ENCODE measurements at places on chromosomes 1 and 21. TPM values are rescaled to one million over a fixed set of nuclear protein-coding genes. Genes with fewer than 3 reads are reported as not detected.

The MROH9 gene
- not detected for total RNA-seq

The KCNE2 gene
- total RNA-seq, result not detected

The PCSK9 gene
- not detected for total RNA-seq

The AMY1B gene
- not detected for total RNA-seq

The RBP7 gene
- total RNA-seq, result not detected

The S100B gene
- not detected for total RNA-seq

GRCh38 chr1:56483104-56483503 is 96.3 kb downstream of the PLPP3 start:
- no peak for DNase-seq

DNA sequence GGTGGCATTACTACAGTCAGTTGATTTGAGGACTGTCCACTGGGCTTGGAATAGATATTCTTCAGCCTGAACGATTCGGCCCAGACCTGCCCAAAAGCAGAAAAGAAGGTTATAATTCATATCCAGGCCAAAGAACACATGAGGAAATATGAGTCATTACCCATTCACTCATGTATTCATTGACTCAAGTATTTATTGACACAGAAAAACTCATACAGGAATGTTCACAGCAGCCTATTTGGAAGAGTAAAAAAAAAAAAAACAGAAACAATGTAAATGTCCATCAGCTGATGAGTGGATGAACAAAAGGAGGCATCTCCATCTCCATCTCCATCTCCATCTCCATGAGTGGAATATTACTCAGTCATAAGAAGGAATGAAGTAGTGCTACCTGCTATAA is 15.9 kb downstream of the ZMYND12 start:
- peak; percentile 25 for DNase-seq

GRCh38 chr1:175095978-175096607 is 28.5 kb downstream of the TNN start:
- DNase-seq, result no peak

DNA sequence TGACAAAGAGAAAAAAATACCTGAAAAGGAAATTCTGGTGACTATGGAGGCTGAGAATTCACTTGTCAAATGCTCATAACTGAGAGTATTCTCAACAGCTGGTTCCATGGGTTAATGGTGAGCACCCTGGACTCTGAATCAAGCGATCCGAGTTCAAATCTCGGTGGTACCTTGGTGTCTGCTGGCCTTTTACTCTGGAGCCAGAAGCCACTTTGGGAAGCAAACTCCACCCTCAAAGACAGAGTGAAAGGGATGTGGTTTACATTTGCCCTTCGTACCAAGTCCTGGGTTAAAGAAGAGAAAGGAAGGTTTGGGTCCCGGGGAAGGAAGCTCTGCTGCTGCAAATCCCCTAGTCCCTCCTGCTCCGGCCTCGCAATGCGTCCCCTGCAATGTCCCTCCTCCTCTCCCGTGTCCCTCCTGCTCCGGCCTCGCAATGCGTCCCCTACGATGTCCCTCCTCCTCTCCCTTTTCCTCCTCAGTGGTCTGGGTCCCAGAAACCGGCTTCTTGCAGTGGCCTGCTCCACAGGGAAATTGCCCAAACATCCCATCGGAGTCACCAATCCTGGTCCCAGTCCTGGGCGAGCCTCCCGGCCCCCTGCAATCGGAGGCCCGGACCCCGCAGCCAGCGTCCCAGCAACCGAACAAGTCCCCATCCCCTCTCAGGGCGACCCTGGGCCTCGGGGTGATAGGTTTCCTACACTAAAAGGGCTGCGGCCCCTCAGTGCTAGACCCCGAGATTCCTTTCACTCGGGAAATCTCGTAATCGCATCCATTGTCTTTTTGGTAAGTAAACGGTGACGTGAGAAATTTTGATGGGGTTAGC is 129.4 kb downstream of the PPIAL4G start:
- DNase-seq, result peak; percentile 49

- no peak for DNase-seq
Measured at GRCh38 chr1:46508757-46509156, 19.1 kb downstream of the DMBX1 start.

DNA sequence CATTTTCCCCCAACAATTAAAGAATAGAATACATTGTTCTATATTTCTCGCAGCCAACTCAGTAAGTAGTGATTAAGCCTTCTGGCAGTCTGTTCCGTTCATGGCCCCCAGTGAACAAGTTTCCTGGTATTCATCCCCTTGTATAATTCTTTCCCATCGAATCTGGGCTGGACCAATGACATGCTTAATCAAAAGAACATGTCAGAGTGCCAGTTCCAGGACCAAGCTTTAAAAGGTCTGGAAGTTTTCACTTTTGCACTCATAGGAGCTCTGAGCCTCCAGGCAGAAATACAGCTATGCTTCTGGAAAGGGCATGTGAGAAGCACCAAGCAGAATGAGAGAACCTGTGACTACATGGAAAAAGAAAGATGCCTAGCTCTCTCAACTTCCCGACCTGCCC is 22.5 kb upstream of the DPYD start:
- no peak for DNase-seq

DNA sequence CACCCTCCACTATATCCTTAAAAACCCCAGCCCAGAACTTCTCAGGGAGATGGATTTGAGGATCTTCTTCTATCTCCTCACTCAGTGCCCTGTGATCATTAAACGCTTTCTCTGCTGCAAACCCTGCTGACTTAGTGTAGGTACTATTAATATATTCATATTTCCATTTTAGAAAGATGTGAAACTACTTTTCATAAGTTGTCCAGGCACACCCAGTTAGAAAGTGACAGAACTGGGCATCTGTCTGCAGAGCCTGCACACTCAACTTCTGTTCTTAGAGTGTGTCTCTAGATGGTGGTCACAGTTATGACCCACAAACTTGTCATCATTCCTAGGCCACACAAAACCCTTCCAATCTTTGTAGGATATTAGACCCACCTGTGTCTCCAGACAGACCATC is 55.0 kb downstream of the FCRL5 start:
- no peak for DNase-seq

DNA sequence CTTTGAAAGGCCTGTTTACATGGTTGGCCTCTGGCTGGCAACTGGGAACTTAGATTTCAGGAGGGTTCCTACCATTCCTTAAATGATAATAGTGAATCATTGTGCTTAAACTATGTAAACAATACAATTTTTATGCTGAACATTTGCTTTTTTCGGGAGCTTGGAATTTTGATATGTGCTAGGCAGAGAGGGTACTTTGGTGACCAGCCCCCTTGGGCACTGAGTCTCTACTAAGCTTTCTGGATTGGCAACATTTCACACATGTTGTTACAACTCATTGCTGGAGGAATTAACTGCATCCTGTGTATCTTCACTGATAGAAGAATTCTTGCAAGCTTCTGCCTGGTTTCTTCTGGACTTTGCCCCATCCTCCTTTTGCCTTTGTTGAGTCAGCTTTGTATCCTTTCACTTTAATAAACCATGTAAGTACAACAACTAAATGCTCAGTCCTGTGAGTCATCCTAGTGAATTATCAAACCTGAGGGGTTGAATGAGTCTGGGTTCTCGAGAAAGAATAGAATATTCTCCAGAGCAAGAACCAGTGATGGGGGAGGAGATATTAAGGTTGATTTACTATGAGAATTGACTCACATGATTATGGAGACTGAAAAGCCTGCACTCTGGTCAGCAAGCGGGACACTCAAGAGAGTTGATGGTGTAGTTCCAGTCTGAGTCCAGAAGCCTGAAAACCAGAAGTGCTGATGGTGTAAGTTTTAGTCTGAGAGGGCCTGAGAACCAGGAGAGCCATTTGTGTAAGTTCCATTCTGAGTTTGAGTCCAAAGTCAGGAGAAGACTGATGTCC is 3.1 kb upstream of the SLC16A4 start:
- DNase-seq, result peak; percentile 63

DNA sequence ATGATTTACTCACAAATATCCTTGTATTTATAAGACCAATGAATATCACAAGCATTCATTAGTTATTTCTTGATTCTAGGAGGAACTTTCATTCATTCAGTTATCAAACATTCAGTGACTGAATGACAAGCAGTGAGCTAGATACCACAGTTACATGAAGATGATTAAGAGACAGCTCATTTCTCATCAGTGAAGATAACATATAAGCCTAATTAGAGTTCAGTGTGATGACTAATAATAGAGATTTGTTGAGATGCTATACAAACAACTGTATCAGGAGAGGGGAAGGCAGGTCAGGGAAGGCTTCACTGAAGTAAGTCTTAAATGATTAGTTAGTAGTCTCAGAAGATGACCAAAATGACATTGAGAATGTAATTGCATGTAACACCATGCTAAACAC is 14.6 kb upstream of the C1orf105 start:
- no peak for DNase-seq

- DNase-seq, result no peak
Measured at GRCh38 chr21:44087426-44088400, 19.5 kb upstream of the PWP2 start.
